ENCODE measurements at places on chromosomes 12 and 14.

GRCh38 chr12:94621662-94622359, 28.5 kb downstream of the TMCC3 start:
- no peak for DNase-seq

- DNase-seq: no peak
Measured at GRCh38 chr14:33039311-33039710, 100.6 kb downstream of the NPAS3 start.

DNA sequence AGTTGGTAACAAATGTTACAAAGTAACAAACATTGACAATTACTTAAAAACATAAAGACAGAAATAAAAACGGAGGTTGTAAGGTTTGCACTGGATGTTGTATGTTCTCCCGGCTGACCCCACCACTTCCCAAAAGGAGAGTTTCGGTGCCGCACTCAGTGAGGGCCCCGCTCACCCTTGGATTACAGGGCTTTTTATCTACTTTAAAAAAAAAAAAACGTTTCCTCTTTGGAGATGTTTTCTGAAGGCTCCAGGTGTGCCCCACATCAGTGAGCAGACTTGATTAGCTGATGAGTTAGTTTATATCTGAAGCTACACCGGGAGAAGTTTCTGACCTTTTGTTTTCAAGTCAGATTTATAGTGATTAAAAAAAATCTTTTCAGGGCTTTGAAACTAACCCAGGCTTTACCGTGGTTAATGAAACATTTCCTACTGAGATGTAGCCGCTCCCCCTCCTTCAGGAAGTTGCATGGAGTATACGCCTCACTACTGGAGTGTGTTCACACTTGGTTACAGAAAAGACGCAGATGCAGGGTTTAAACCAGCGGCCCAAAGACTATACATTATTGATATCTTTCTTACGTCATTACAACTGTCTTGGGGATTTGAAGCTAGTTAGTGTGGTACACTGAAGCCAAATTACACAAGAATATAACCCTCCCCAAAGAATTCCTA, 38.0 kb upstream of the BCL7A start:
- no peak for DNase-seq

- DNase-seq: no peak
Measured at GRCh38 chr12:92105676-92106075, 40.0 kb downstream of the BTG1 start.

DNA sequence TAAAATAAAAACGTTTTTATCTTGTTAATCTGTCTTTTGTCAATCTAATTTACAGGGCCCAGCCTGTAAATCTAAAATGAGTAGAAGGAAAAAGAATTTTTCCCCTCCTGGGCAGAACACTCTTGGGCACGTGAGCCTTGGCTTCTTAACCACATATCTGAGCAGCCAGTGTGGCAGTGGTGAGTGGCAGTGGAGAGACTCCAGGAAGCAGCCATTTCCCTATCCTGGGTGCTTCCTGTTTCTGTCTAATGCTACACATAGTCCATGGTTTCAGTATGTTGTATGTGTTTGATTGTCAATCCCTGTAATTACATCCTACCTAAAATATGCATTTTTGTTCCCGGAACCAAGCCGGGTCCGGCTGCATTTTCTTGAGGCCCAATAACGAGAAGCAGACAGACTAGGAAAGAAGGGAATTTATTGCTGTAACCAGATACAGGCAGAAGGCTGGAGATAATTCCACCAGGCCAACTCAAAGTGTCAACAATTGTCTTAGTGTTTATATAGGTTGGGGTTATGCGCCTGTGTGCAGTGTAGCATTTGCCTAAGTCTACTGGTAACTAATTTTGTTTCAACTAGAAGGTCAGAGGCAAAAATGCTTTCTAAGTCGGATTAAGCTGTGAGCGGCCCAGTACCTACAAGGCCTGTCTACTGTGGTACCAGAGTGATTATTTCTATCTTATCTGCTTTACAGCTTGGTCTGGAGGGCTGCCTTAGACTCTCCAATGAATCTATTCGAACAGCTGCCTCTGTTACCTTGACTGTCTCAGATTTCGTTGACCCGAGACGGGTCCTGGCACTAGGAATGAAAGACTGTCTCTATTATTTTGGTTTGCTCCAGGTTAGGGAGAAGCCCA, 82.4 kb upstream of the RESF1 start:
- peak; percentile 28 for DNase-seq

GRCh38 chr12:104683831-104684503, 227.2 kb downstream of the CHST11 start:
- no peak for DNase-seq

GRCh38 chr14:52032204-52032801, 36.6 kb downstream of the NID2 start:
- DNase-seq: no peak

- no peak for DNase-seq
Measured at GRCh38 chr14:92033906-92034687, 5.8 kb downstream of the TRIP11 start.

- no peak for DNase-seq
Measured at GRCh38 chr12:108911915-108912314, 32.0 kb downstream of the DAO start.

DNA sequence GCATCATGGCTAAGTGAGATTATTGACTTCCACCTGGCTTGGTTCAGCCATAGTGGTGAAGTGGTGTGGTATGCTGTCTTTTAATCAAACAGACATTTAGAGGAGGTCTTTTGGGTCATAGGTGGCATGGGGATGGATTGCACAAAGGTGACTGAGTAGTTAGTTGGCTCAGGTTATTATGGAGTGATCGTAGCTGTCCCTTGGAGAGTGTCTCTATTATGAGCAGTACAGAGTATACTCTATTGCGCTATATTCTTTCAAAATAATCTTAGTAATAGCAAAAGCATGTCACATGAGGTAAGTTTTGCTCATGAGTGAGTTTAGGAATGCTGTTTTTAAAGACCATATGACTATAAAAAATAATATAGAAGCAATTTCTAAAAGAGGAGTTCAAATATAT, 60.4 kb downstream of the RASSF8 start:
- no peak for DNase-seq

- DNase-seq: no peak
Measured at GRCh38 chr12:57156701-57157403, 9.4 kb upstream of the LRP1-AS start.

GRCh38 chr14:37974421-37974820, 233.3 kb upstream of the SSTR1 start:
- no peak for DNase-seq

GRCh38 chr14:33207467-33208017, 268.9 kb downstream of the NPAS3 start:
- no peak for DNase-seq

DNA sequence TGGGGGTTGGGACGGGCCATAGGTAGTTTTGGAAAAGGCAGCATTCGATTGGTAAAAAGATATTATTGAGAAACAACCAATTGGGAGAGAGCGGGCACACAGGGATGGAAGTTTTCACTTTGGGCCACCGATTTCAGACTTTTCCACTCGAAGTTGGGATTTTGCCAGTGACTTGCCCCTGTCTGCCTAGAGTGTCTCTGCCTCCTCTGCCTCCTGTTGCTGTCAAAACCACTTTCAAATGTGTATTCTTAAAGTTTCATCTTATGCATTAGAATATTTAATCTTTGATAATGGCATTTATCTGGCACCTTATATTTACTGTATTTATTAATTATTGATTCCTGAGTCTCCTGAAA, 182.3 kb downstream of the FUT8 start:
- no peak for DNase-seq

DNA sequence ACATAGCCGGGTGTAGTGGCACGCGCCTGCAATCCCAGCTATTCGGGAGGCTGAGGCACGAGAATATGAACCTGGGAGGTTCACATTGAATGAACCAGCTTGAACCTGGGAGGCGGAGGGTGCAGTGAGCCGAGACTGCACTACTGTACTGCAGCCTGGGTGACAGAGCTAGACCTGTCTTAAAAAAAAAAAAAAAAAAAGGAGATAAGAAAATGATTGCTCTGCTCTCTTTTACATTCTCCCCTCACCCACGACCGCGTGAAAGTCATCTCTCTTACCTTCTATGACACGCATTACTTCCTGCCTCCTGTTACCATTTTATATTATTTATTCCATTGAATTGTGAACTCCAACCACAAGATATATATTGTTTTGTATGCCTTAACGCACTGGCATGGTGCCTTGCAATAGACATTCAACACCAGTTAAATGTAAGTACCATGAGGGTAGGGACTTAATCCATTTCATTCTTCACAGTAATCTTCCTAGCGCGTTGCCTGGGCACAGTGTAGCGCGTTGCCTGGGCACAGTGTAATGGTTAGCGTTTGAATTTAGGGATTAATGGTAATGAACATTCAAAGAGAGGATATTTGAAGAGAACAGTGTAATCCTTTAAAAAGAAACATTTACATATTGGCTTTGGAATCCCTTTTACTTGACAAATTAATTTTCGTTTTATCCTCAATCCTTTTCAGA, 2.7 kb downstream of the RAP1B start:
- no peak for DNase-seq

GRCh38 chr12:99004799-99005466, 359.8 kb downstream of the APAF1 start:
- DNase-seq: no peak

DNA sequence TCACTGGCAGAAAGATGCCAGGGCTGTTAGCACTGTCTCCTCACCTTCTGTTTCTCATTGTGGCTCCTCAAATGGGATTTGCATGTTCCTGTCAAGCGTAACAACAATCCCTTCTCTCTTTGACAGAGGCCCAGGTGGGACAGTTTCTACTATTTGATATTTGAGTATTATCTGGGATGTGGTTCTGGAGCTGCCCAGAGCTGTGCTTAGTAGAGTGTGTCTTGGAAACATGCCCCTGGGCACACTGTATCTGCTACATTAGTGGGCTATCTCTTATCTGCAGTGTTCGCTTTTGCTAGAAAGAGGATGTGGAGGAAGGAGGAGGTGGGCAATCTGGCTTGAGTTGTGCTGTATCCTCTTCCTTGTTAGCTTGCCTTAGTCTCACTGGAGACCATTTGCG, 3.8 kb upstream of the ACADS start:
- no peak for DNase-seq

GRCh38 chr12:131312793-131313545, 359.3 kb downstream of the ADGRD1 start:
- no peak for DNase-seq

- no peak for DNase-seq
Measured at GRCh38 chr12:131356485-131357184, 354.3 kb upstream of the SFSWAP start.

- no peak for DNase-seq
Measured at GRCh38 chr12:65532162-65532561, 253.7 kb downstream of the MSRB3 start.

DNA sequence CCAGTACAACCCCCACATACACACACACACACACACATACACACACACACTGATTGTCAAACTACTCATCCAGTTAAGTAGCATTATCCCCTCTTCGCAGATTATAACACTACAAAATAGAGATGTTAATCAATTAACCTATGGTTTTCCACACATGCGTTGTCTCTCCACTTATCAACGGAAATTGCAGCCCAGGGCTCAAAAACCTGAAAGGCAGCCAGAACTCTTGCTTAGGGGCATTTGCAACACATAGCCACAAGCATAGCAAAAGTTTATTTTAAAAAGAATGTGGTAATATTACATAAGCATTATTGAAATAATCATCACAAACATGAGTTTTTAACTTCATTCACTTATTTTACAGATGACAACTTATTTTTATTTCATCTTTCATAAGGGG, 265.8 kb downstream of the SLC16A7 start:
- no peak for DNase-seq

DNA sequence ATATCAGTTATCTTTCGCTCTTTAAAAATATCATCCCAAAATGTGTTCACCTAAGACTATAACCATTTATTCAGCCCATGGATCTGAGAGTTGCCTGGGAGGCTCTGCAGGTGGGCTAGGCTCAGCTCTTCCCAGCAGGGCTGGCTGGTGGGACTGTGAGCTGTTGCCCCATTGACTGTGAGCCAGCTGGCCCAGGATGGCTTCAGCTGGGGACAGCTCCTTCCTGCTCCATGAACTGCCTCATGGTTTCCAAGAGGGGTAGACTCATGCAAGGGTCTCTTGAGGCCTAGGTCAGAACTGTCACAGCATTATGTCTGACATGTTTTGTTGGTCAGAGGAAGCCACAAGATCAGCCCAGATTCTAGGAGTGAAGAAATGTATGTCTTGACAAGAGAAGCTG, 114.1 kb upstream of the E2F7 start:
- DNase-seq: no peak

DNA sequence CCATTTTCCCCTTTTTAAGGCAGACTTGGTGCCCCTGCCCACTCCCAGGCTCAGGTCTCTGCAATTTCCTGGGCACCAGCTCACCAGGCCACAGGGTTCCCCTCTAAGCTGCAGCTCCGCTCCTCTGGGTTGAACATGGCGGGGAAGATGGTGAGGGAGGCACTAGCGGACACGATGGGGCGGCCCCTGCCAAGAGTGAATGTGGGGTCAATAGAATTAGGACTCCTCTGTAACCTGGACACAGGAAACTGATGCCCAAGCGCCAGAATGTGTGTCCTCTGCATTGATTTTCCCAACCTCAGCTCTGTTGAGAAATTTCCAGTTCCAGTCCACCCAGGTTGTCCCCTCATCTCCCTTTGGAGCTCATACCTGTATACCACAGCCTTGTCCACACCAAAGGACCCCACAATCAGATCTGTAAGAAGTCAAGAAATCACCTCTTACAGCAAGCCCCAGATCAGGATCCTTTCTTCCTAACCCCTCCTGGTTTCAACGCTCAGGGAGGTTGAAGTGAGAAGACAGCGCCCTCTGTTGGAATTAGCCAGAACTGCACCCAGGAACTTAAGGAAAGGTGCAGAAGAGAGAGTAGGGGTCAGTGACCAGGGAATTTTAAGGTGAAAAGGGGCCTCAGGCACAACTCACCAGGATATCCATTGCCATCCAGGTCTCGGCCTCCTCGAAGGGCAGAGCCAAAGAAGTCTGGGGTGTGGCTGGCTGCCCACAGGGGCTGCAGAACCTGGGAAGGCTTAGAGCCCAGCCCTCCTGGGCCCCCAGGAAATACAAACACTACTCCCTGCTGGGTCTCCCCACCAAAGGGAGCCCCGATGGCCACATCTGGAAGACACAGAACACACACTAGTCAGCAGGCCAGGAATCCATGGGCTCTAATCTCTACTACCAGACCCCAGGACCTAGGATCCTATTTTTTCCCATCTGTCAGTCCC, 14.7 kb downstream of the ITGA5 start:
- DNase-seq: no peak

DNA sequence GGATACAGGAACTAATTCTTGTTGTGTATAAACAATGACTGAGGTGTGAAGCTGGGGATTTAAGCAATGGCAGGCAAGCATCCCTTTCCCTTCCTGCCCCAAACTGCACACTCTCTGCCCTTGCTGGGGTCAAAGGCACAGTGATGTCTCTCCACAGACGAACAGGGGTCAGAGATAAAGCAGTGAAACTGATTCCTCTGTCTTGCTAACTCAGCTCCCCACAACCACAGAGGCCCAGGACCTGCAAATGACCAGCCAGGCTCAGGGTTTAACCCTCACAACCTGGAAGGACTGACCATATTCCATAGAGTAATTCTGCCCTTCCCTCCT, 67.2 kb downstream of the CCDC88C start:
- no peak for DNase-seq

GRCh38 chr12:77724367-77724957, 106.2 kb upstream of the NAV3 start:
- no peak for DNase-seq
